ENCODE measurements at places on chromosomes 1 and 21.
A peak's percentile ranks its signal among the peaks of the same experiment; 100 is the strongest.

DNA sequence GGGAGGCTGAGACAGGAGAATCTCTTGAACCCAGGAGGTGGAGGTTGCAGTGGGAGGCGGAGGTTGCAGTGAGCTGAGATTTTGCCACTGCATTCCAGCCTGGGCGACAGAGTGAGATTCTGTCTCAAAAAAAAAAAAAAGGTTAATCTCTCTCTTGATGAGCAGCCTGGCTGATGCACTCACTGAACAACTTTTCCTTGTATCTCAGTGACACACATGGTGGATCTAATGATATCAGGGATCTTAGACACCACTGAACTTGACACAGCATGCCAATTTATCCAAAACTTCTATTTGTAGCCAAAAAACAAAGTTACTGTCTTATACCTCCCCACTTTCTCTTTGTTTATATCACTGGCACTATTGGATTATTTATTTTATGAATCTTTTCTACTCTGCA, 16.2 kb downstream of the RHBDL2 start:
- no peak for ATAC-seq

DNA sequence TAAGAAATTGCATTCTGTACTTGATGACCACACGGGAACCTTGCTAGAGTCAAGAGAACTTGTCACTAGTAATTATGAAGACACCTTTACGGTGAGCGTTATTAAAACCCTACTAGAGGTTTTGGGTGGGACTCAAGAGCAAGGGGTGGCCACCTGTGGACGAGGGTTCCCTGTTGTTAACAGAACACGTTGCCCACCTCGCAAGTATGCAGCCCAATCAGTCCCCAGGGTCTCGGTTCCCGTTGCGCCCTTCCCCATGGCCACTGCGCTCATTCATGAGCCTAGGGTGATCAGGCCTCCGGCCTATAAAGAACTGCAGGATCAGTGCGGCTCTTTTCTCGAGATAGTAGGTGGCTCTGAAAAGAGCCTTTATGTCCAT, 30.2 kb upstream of the RNF187 start:
- ATAC-seq, result peak; percentile 21

GRCh38 chr21:46409641-46410406, 48.9 kb upstream of the DIP2A start:
- ATAC-seq, result no peak

- no peak for ATAC-seq
Observed at GRCh38 chr1:10575616-10576015, 100.9 kb downstream of the PEX14 start.

GRCh38 chr1:42963378-42964043, 4.8 kb upstream of the SLC2A1 start:
- no peak for ATAC-seq

- ATAC-seq, result no peak
Observed at GRCh38 chr1:157993918-157994605, 617 bp downstream of the KIRREL1 start.

DNA sequence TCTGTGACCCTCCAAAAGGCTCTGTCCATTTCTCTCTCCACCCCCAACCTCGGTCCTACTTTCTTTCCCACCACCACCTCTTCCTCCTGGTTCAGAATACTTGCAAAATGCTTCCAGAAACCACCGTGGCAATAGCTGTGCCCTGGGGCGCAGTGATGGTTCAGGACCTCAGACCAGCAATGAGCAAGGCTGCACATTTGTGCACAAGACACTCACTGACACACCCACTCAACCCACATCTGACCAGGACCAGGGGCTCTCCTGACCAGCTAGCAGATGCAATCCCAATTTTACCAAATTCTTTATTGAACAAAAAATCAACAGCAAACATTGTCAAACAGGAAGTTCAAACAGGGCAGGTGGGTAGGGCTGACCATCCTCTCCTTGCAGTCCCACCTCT, 25.7 kb downstream of the SPOCD1 start:
- no peak for ATAC-seq

- ATAC-seq, result no peak
Observed at GRCh38 chr1:192418552-192419285, 101.9 kb downstream of the RGS21 start.

- no peak for ATAC-seq
Observed at GRCh38 chr21:38918607-38919346, 113.0 kb downstream of the ETS2 start.

GRCh38 chr1:37998913-37999429, 6.3 kb downstream of the FHL3 start:
- no peak for ATAC-seq

DNA sequence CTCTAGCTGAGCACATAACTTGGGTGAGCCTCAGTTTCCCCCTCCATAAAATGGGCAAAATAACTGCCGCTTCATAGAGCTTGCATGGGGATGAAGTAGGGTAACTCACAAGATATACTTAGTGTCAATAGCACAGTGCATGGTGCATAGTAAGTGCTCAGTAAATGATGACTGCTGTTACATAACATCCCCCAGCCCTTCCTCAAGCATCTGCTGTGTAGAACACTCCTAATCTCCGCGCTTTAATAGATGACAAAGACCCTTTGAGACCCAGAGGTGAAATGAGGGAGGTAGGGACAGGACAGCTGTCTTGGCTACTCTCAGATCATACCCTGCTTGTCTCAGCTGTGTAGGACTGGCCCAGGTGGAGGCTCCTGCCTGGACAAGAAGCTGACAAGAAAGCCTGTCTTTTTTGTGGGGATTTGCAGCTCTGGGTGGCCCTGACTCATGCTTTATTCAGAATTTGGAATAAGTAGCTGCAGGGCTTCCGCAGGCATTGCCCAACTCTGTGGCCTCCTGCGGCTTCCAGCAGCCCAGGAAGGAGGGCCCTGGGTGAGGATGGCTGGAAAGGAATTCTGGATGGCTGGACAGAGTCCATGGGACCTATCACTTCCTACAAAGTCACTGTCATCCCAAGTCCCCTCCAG, 20.7 kb upstream of the PADI4 start:
- ATAC-seq, result no peak

- no peak for ATAC-seq
Observed at GRCh38 chr1:234393190-234393589, 19.9 kb downstream of the COA6 start.

DNA sequence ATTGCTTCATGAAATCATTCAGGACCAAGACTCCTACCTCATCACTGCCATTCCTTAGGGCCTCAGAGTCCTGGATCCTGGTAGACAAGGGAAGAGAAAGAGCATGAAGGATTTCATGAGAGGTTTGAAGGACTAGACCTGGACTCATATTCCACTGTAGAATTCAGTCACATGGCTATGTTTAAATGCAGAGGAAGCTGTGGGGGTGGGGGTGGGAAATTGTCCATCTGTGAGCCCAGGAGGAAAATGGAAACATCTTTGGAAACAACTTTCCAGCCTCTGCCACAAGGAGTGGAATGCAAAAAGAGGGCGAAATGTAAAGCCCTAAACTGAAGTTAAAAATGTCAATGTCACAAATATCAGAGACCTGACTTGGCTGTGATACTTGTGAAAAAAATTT, 73.0 kb downstream of the BRINP2 start:
- no peak for ATAC-seq

DNA sequence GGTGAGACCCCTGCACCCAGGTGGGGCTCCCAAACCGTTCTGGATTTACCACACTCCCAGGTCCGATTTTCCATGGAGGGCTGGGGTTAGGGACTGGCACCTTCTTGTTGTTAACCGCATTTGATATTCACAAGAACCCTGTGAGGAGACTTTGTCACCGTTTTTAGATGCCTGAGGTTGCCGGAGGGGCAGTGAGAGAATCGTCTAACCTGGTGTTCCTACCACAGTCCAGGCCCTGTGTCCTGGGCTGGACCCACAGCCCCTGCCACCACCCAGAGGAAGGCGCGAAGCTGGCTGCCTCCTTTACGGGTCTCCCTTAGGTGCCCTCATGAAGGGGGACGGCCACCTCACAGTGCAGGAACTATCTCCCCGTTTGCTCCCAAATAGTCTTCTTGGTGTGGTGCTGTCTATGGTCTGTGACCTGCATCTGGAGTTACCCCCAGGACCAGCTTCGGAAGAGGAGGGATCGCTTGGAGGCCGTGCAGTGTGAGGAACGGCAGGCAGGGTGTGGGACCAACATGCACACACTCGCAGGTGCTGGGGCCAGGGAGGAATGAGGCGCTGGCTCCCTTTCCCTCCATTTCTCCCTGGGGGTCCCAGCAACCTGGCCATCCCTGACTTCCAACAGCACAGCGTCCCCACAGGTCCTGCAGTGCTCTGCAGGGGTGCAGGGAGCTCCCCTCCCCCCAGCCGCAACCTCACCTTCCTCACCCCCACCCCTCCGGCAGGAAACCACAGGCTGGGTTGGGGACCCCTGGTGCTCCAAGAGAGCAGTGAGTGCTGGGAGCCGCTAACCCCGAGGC, 7.0 kb downstream of the SIM2 start:
- no peak for ATAC-seq

DNA sequence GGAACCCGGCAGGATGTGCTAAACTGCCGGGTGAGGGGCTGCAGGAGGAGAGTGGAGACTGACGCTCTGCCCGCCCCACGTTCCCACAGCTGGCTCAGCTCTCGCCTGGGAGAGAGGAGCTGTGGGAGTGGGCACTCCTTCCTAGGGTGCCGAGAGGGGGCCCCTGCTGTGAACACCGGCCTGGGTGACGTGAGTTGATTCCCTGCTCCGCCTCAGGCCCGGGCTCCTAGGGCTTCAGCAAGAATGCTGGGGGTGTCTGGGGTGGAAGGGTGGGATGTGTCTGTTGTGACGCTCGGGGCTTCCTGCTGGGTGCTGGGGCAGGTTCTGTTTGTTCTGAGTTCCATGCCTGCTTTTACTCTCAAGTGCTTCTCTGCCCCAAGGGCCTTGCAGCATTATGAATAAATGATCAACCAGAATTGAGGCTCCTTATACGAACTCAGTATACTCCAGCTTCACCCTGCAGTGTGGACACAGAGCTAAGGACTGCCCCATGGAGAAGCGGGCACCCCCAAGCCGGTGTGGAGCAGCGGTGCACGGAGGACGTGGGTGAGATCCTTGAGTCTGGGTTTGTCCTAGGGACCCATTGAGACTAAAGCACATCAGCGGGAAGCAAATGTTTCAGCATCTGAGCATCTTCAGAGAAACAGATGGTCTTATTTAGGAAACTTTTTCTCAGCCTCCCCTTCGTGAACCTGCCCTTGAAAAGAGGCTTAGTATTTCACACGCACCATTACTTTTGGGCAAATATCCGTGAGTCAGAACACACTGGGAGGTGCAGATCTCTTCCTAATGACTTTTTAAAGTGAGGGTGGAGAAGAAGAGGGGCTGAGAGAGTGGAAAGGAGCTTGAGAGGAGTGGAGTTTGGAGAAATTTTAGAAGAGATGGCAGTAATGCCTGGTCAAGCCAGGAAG, 41.7 kb downstream of the SYT6 start:
- ATAC-seq, result no peak

Measured in stimulated activated memory B cell treated with anti-CD40 and anti-IgM and Interleukin-4, amounts not matched to agents 10 μg/mL and 1 μg/mL and 100 μg/mL, for 72 hours (primary cell).